ENCODE measurements at places on chromosomes 7 and 10.

GRCh38 chr7:114700247-114700928 lies 221.5 kb upstream of the MDFIC start:
- DNase-seq = no peak

GRCh38 chr7:15686957-15687545 lies 568 bp upstream of the MEOX2 start:
- no peak for DNase-seq

GRCh38 chr7:3141326-3141725 lies 97.7 kb upstream of the CARD11 start:
- no peak for DNase-seq

DNA sequence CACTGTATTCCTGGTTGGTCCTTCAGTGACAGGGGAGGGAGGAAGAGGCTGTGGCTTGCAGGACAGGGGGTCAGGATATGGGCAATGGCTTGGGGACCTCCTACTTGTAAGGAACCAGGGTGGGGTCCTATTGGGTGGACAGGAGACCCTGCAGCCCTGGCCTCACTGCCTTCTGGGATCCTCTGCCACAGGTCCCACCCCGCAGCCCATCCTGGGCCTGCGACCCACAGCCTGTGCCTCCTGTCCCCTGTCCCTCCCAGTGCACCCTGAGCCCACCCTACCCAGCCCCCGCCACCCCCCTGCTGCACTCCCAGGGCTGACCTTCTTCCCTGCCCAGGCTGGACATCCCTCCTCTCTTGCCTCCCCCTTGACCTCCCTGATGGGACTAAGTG lies 58.7 kb upstream of the MYL10 start:
- DNase-seq = no peak

DNA sequence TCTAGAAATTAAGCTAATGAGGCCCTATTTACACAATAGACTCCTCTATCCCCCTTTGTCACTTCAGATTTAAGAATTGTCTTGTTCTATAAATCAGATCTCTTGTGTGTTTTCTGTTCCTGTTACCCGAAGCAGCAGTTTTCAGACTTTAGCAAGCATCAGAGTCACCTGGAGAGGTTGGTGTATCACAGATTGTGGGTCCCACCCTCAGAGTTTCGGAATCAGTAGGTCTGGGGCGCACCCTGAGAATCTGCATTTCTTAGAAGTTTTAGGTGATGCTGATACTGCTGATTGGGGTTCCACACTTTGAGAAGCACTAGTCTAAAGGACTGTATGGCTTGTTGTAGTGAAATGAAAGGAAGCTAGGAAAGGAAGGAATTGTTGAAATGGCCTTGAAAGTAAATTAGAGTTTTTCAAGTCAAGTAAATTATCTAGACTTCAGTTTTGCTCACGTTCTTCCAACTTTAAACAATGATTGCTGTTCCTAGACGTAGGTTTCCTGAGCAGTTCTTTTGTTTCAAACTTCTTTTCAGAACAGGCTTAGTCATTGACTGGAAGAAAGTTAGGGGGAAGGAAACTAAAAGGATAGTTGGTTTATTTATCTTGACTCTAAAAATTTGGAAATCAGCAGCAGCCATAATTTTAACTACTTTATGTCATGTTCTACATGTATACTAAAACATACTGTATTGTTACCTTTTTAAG lies 15.7 kb downstream of the BPGM start:
- DNase-seq = no peak

DNA sequence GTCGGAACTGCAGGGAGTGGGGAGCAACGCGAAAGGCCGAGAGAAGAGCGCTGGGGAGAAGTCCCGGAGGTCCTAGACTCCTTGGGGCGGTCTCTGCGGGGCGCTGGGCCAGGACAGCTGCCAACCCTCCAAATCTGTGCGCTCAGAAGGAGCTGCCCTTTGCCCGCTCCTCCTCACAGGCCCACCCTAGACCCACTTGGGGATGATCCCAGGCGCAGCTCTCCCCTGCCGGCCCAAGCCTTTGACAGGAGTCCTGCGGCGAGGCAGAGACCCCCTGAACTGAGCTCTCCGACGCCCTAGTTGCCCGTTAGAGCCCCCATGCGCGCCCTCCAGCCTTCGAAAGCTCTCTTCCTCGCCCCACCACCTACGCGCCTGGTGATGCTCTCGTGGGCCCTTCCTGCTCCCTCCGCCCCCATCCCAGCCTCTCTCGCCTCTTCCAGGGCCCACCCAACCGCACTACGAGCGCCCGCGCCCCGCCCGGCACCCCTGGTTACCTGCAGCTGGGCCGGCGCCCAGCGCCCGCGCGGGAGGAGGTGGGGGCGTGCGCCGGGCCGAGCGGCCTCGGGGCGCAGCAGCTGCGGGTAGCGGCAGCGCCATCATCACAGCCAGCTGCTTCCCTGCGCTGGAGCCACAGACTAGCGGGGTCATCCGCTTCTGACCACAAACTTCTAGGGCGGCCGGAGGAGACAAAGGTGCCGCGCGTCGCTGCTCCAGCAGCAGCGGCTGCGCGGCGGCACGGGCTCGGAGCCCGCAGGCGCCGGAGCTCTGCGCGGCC lies 353.4 kb downstream of the DNAJB6 start:
- no peak for DNase-seq

- DNase-seq = peak; percentile 5
Observed at GRCh38 chr10:51960494-51960895, 261.1 kb upstream of the CSTF2T start.
